ENCODE measurements at places on chromosomes 13 and 19.

DNA sequence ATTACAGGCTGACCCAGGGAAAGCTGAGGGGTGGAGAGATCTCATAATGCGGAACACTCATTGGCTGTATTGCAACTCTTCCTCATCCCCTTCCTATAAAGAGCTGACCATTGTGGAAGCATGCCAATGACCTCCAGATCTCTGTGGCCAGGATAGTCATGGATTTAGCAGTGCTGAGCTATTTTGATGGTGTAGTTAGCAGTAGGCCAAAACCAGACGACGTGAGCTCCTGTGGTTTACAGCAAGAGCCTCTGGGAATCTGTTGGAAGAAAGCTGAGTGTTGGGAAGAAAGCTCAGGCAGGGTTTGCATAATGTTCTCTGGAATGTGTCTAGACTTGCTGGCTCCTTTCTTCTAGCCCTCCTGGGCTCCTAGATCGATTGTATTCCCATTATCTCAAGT, 187.5 kb upstream of the GPC6 start:
- DNase-seq = no peak

DNA sequence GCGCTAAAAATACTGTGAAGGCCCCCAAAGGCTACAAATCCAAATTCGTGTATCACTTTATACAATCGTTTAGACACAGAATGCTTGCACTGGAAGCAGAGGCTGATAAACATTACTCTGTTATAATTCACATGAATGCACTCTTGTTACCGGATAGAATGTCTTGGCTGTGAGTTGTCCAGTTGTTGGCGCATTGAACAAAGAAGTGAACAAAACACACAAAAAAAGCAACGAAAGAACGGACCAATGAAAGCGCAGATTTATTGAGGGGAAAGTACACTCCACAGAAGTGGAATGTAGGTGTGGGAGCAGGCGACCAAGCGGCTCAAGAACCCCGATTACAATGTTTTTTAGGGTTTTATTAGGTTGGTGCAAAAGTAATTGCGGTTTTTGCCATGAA, 529 bp upstream of the ZNF418 start:
- DNase-seq = no peak

GRCh38 chr19:40762754-40763470, 11.9 kb downstream of the SNRPA start:
- no peak for DNase-seq

DNA sequence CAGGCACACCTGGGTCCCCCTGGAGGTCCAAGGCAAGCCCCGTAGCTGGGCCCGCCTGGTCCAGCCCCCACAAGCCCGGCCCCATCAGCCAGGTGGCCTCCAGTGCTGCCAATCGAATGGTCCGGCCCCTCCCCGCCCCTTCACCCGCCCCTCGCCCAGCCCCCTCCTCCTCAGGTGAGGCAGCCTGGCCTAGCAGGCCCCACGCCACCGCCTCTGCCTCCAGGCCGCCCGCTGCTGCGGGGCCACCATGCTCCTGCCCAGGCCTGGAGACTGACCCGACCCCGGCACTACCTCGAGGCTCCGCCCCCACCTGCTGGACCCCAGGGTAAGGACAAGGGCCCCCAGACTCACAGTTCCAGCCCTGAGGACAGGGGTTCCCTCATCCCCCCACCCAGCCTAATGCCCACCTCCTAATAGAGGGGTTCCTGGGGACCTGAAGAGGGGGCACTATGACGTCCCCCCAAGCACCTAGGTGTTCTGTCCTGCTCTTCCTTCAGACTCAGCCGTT, at the start of gene HPN:
Gene HPN, plus strand, starts transcription at position 174 of the 508 bp plus-strand sequence. CDS start 786 bp downstream, outside the sequence.
- DNase-seq = no peak

GRCh38 chr19:1355568-1356507, 27.9 kb upstream of the NDUFS7 start:
- DNase-seq = no peak

DNA sequence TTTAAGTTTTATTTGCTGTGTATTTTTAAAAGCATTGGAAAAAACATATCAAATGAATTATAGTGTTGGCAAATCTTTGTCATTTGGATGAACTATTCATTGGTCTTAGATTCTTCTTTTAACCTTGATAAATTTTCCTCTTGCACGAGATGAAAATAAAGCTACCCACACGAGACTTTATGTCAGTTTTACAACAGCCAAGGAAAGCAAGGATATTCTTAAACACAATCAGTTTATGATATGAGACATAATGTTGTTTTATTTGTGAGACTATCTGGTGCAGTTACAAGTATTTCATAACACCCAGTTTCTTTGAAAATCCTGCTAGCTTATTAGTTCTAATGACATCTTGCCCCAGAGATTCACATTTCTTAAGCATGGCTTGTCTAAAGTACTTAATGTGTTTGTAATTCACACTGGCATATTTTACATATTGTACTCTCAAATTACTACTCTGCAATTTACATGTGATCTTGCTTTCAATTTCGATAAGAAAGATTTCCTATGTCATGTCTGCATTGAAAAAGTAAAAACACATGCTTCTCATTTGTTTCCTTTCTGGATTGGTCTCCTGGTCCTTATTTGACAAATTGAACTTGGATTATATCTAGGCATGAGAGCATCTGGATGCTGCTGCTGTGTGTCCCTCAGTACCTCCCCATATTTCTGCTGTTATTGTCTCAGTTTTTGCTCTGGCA, 955.5 kb upstream of the PCDH9 start:
- no peak for DNase-seq

DNA sequence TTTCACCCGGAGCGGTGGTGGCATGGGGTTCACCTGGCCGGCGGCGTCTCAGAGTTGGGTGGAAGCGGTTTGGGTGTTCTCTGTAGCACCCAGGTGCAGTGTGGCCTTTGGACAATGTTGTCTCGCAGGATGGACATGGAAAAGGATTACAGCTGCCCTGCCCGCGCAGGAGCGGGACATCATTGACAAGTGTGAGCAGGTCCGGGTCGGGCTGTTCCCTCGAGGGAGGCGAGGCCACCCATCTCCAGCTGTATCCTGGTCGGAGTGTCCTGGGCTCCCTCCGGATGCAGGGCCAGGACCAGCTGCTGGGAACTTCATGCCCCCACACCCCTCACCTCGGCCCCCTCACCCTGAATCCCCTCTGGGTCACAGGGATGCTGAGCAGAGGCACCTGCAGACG, 7.8 kb upstream of the ZNF14 start:
- DNase-seq = no peak

- no peak for DNase-seq
Measured at GRCh38 chr13:32320528-32320927, 5.2 kb downstream of the BRCA2 start.

- DNase-seq = no peak
Measured at GRCh38 chr19:9854282-9854846, 19.2 kb downstream of the PIN1 start.

GRCh38 chr19:47073574-47073973, 25.1 kb upstream of the TMEM160 start:
- DNase-seq = no peak

- no peak for DNase-seq
Measured at GRCh38 chr19:4609878-4610511, 29.3 kb upstream of the TNFAIP8L1 start.
